ENCODE measurements at places on chromosomes 3 and 15. TPM values are rescaled to one million over a fixed set of nuclear protein-coding genes. Genes with fewer than 3 reads are reported as not detected.

The SSUH2 gene
- total RNA-seq, result 0.44 TPM

The SEMA5B gene
- total RNA-seq, result 0.07 TPM

The HIGD2B gene
- total RNA-seq, result not detected

The RPP14 gene
- total RNA-seq, result 18.1 TPM

The ITGB5 gene
- 144 TPM for total RNA-seq

The ABI3BP gene
- total RNA-seq, result 78.1 TPM

The SLC28A2 gene
- total RNA-seq, result not detected

The MESP2 gene
- total RNA-seq, result not detected

The SYNPR gene
- total RNA-seq, result not detected

The STAC gene
- 0.88 TPM for total RNA-seq

The TYRO3 gene
- total RNA-seq, result 18.8 TPM

The UNC45A gene
- 108 TPM for total RNA-seq

The ABHD17C gene
- total RNA-seq, result 8.2 TPM

The ITPR1 gene
- total RNA-seq, result 18.0 TPM

The MYLK gene
- 17.2 TPM for total RNA-seq

The LSAMP gene
- not detected for total RNA-seq

The CPN2 gene
- not detected for total RNA-seq

The C3orf52 gene
- 2.1 TPM for total RNA-seq

The PPP1R14D gene
- total RNA-seq, result not detected

The PCBP4 gene
- 42.7 TPM for total RNA-seq

The CAPN3 gene
- 2.2 TPM for total RNA-seq

The KIF7 gene
- 11.3 TPM for total RNA-seq

The AMIGO3 gene
- not detected for total RNA-seq

The GOLGA6L7 gene
- total RNA-seq, result not detected

The SYNM gene
- 10.2 TPM for total RNA-seq

The SPTBN5 gene
- 19.0 TPM for total RNA-seq
